ENCODE measurements at places on chromosomes 1 and 21.
A peak's percentile ranks its signal among the peaks of the same experiment; 100 is the strongest.

GRCh38 chr1:175632667-175633066 lies 110.7 kb downstream of the TNR start:
- no peak for DNase-seq

DNA sequence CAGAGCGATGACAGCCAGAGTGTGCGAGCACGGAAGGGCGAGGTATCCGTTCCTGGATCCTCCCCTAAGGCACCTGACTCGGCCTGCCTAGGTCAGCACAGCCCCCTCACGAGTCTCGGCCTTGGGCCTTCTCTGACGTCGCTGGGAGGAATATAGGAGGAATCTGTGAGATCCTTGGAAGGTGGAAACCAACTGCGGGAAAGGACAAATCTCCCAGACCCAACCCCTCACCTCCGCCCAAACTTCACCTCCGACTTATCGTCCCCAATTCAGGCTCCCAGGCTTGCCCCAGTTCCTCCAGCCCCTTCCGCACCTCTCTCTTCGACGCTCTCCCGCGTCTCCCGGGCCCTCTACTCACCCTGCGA lies 494 bp downstream of the APH1A start:
- no peak for DNase-seq

DNA sequence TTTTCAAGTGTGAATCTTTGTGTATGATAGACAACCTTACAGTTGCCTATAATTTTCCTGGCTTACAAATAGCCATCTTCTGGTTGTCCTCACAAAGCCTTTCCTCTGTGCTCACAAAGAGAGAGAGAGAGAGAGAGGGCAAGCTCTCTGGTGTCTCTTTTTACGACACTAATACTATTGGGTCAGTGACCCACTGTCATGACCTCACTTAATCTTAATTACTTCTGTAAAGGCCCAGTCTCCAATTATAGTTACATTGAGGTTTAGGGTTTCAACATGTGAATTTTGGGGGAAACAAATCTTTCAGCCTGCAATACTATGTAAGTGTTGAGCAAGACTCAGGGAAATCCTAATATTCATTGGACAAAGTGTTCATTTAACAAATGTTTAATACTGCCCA lies 167.4 kb upstream of the COL11A1 start:
- no peak for DNase-seq

DNA sequence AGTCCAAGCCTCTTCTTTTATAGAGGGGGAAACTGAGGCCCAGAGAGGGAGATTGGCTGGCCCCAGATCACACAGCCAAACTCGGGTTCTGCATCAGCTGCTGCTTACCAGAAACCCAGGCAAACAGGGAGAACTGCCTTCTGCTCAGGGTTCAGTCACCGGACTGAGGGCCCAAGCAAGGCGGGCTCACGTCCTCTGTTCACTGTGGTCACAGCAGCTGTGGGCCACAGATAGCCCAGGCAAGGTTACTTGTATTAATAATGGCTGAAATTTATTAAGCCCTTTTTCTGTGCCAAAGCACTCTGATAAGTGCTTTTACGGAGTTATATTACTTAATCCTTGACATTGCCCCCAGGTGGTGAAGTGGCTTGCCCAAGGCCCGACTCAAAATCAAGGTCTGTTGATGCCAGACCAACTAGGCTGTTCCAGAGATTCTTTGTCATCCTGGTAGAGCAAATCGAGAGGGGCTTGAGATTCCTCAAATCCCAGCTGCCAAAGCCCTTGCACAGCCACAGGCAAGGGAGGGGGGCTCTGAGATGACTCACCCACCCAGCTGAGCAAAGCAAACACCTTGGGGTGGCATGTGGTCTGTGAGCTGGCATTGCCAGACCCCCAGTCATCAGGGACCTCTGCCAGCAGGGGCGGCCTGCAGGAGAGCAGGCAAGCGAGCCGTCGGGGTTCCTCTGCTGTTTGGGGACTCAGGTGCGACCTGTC lies 36.5 kb downstream of the EPHB2 start:
- peak; percentile 32 for DNase-seq

DNA sequence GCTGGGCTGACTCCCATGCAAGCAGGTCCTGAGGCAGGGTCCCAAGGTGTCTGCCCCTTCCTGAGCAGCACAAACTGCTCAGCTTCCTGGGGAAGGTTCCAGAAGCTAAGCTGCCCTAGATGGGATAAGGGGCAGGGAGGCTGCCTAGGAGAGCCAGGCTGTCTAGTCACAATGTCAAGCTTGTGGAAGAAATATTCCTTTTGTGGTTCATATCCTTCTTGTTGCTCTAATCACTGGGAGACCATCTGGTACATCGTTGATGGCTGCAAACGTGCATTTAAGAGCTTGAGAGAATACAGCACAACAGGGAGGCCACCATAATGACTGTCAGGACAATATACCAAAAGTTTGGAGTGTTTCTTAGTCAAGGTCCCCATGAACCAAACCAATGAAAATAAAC lies 67.4 kb downstream of the SLC16A1 start:
- no peak for DNase-seq

DNA sequence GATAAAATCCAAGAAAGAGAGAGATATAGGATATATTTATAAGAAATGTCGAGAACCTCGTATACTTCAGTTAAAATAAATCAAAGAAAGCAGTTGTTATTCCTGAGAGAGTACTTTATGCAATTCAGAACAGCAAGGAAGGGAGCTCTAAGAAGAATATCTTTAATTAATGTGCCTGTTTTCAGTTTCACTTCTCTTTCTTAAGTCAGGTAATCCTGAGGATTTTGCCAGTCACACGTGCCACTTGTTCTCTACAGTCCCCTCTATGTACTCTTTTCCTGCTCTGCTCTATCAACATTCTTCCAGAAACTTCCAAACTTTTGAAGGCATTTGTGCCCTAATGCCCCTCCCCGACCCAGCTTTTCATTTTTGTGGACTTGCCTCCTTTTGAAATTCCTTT lies 211.9 kb downstream of the AKT3 start:
- DNase-seq: no peak

DNA sequence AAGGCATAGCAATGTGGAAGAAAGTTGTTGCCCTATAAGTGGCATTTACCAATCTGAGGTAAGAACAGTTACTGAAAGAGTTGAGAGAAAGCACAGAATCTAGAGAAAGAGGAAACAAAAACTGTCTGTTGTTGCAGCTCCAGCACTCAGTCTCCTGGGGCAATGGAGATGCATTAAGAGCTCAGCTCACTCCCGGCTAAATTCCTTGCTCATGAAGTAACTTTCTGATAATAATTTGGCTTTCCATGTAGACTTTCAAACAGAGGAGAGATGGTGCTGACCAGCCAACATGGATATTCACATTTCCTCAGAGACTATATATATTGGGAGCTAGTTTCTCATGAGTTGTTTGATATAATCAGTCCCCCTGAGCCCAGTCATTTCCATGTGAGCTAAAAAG lies 135.3 kb downstream of the GDAP2 start:
- no peak for DNase-seq

GRCh38 chr1:159315381-159315780 lies 13.2 kb downstream of the FCER1A start:
- DNase-seq: no peak

Data from foreskin keratinocyte (primary cell).